ENCODE measurements at places on chromosomes 2 and 18. TPM values are rescaled to one million over a fixed set of nuclear protein-coding genes. Genes with fewer than 3 reads are reported as not detected.

Gene REG1B
- 2.3 TPM for total RNA-seq

GRCh38 chr2:109069331-109070194 lies 59.4 kb upstream of the SH3RF3 start:
- DNase-seq, result no peak

Gene TMEM37
- 7.1 TPM for total RNA-seq

GRCh38 chr18:66916834-66917233 lies 312.9 kb upstream of the CDH19 start:
- no peak for DNase-seq

Gene FSIP2
- total RNA-seq, result 1.3 TPM

DNA sequence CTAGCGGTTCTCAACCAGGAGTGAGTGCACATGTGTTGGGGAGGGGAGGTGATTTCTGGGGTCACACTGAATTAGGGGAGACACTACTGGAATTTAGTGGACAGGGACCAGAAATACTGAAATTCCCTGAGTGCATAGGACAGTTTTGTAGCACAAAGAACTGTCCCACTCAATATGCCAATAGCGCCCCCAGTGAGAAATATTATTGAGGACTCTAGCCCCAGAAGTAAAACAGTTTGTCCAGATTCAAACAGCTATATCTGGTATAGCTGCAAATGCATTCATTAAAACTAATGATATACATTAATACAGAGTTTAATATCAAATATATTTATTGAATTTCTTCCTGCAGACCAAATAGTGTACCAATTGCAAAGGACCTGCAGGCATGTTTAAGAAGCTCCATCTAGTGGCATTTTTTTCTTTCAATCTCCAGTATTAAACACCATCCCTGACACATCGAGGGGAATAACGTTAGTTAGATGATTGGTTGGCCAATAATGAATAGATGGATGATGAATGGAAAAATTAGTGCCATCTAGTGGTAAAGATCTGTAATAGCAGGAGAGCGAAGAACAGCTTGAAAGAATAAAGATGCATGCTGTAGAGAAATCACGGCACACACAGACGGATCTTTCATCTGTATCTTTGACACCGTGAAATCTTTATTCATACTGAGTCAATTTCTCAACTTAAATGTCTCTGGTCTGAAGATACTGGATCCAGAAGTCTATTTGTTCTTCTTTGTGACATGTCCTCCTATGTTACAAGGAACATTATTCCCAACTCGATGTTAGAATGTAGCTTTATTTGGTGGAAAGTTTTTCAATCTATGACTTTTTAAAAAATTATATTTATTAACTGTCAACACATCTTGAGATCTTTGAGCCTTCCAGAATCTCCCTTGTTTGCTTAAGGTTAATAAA lies 62.5 kb downstream of the DHRS9 start:
- no peak for DNase-seq

DNA sequence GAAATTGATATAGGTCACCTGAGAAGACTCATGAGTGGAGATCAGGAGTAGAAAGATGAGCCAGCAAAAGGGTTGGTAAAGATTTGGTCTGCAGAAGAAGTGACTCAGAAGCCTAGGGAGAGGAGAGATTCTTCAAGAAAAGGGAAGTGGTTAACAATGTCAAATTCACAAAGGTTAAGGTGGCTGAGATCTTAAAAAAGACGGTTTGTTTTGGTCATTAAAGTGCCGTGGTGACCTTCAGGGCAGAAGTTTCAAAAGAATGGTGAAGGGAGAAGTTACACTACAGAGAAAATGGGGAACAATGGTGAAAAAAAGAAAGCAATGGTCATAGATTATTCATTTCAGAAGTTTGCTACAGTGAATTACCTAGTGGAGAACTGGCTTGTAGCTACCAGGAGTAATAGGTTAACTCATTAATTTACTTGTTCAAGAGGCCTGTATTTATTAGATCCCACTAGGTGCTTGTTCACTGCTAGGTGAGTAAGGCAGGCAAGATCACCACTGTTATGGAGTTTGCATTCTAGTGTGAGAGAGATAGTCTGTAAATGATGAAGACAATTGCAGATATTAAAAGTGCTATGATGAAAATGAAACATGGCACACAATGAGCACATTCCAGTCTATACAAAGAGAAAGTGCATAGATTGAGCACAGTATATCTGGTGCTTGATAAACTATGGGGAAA lies 43.0 kb downstream of the FBXO48 start:
- DNase-seq, result no peak

GRCh38 chr2:126752876-126753275 lies 96.9 kb downstream of the GYPC start:
- no peak for DNase-seq
